HS-27A (cell line): ENCODE measurements at places on chromosomes 5 and 9.

DNA sequence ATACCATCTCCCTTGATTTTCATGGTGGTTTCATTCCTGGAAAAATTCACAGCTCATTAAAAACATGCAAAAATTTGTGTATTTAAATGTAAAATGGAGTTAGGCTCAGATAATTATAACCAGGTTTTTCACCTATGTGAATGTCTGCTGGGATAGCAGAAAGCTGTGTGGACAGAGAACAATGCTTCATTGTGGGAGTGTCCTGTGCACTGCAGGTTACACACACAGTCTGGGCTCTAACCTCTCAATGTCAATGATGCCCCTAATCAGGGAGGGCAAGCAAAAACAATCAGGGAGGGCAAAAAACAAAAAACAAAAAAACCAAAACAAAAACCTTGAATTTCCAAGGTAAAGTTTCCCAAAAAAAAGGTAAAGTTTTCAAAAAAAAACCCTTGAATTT is 158.9 kb upstream of the KLF9 start:
- DNase-seq, result no peak

DNA sequence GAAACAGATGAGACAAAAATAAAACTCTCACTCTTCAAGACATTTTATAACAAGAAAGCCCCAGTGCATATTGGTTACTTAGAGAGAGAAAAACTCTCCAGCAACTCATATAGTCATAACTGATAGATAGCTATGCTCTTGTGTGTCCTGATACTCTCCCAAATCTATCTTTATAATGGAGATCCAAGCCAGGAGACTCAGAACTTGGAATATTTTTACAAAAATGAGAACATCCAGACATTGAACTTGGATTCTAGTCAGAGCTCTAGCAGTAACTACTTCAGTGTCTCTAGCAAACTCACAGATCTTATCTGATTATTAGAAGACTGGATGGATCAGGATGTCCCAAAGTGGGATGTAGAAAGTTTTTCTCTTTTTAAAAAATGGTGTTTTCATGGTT is 412.7 kb upstream of the BRINP1 start:
- no peak for DNase-seq

- DNase-seq, result no peak
Measured at GRCh38 chr5:9329125-9329524, 216.8 kb downstream of the SEMA5A start.

DNA sequence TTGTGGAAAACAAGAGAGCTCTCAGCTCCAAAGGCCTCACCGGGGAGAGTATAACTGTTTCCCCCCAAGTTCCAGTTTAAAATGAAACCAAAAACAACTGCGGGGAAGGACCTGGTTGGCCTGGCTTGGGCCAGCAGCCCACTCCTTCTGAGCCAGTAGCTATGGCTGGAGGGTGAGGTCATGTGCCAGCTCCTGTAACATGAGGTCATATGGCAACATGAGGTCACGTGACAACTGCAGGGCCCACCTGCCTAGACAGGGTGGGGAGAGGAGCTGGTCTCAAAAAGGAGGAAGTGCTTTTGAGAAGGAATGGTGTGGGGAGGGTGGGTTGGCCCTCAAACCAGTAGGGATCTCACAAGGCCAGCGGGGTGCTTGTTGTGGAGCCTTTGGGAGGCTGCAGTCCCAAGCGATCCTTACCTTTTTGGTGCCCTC is 29.3 kb upstream of the CRB2 start:
- no peak for DNase-seq

DNA sequence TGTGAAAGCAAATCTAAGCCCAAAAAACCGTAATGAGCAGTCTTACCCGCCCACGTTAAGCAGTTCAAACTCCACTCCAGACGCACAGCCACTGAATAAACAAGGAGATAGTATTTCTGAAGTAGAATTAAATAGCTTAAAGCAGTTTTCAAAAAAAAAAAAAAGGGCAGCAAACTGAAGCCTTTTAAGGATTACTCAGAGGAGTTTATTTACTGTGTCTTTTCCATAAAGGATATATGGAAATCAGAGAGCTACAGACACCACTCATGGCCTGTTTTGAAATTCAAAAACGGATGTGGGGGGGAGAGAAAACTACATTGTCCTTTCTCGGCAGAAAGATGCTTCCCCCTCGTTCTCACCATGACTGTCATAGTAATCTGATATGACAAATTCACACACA is 83.7 kb upstream of the IRX1 start:
- DNase-seq, result no peak

- DNase-seq, result peak; percentile 77
Measured at GRCh38 chr9:128034821-128035652, 32.1 kb downstream of the NAIF1 start.

DNA sequence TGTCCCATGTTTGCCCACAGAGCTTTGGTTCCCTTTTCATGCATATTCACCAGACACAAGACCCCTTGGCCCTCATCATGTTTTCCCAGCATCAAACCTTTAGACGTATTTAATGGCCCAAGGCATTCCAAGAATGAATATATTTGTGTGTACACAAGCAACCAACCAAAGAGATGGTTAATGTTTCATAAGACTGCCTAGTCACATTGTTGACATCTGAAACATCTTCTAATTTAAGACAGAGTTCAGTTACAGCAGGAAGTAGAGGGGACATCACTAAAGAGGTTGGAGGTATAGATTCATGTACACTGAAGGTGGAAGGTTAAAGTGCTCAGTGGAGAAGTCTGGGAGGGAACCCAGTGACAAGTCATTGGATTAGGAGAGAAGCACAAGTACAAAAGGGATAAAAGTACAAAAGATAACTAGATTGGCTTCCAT is 49.1 kb downstream of the SUSD1 start:
- DNase-seq, result no peak

DNA sequence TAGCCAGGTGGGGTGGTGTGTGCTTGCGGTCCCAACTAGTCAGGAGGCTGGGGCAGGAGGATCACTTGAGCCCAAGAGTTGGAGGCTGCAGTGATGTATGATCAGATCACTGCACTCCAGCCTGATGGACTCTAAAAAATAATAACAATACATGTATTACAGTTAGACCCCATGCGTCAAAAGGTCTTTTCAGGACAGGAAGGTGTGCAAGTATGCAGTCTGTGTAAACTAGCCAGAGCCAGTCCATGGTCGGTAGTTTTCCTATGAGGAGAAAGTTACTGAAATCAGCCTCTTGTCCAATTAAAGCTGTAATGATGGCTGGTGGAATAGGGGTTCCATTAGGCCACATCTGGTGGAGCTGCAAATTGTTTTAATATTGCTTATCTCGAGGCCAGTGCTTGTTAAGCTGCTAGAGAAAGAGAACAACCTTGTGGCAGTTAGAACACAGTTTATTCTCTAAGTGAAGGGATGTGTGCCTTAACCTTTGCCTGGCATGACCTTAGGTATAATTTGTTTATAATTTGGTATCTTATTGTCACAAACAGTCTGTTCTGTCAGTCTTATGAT is 1.5 kb upstream of the STOM start:
- no peak for DNase-seq

- DNase-seq, result no peak
Measured at GRCh38 chr9:131018621-131019020, 9.6 kb downstream of the LAMC3 start.

DNA sequence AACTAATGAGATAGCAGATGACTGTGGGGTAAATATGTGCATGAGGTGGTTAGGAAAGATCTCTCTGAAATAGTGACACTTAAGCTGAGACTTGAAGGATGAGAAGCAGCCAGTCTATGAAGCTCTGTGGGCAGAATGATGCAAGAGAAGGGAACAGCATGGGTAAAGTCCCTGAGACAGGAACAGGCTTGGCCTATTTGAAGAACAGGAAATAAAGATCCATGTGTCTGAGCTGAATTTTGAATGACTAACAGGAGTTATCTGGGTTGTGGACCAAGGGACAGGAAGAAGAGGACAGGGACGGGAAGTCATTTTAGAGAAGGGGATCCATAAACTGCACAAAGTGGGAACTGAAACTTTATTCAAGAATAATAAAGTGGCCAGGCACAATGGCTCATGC is 25.6 kb upstream of the HMGCS1 start:
- DNase-seq, result no peak

- no peak for DNase-seq
Measured at GRCh38 chr9:36039696-36040095, 3.0 kb downstream of the RECK start.

- DNase-seq, result no peak
Measured at GRCh38 chr5:124701873-124702425, 44.5 kb downstream of the ZNF608 start.

DNA sequence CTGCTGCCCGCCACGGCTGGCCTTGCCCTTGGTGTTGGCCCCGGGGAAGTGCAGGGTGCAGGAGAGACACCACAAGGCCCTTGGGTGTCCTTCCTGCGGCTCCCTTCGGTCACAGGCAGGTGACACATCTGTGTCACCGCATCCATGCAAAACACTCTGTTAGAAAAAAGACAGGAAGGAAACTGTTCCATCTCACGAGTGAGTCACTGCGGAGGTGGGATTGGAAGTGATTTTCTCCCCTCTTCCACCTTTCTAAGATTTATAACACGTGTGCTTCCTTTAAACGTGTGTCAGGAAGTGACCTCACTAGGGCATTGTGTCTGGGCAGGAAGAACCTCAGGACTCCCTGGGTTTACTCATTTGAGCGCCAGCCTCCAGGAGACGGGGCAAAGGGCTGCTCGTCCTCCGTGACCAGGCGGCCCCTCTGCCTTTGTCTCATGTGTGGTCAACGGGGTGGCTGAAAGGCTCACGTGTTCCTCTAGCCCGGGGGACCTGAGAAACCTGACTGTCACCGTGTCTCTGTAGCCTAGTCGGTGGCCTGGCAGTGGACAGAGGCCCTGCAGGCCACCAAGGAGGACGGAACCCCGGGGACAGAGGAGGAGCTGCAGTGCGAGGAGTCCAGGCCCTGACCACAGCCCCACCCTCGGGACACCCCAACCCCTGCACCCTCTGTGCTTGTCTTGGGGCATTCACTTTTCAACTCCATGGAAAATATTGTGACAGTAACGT is 4.9 kb upstream of the LCN1 start:
- no peak for DNase-seq

- no peak for DNase-seq
Measured at GRCh38 chr5:127762412-127762811, 59.2 kb downstream of the CCDC192 start.

- no peak for DNase-seq
Measured at GRCh38 chr5:133606835-133607234, 5.5 kb downstream of the FSTL4 start.
